ENCODE measurements at places on chromosomes 3 and 15.

- no peak for DNase-seq
Observed at GRCh38 chr3:176905331-176905730, 292.0 kb downstream of the TBL1XR1 start.

DNA sequence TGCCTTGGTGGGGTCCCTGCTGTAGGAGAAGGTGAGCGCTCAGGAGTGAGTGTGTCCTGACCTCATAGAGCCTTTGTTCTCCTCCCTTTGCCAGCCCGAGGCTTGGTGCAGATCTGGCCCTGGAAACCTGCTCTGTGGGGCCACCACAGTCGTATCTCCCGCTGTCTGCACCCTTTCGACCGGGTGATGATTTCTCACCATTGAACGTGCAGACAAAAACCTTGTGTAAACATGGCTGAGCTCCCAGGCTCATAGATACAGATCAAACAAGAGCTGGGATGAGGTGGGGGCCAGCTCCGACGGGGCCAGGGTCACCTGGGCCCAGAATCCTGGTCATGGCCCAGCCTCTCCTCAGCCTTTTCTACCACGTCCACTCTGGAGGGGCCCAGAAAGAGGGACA lies 34.6 kb upstream of the ESYT3 start:
- DNase-seq, result no peak

- DNase-seq, result no peak
Observed at GRCh38 chr15:63491979-63492378, 12.4 kb upstream of the USP3 start.

- no peak for DNase-seq
Observed at GRCh38 chr3:45548681-45549075, 45.9 kb upstream of the LIMD1 start.

- peak; percentile 75 for DNase-seq
Observed at GRCh38 chr3:38345879-38346586, 552 bp upstream of the XYLB start.

- DNase-seq, result no peak
Observed at GRCh38 chr3:40490916-40491315, 14.0 kb downstream of the ZNF619 start.

GRCh38 chr3:30289766-30290165 lies 316.6 kb upstream of the TGFBR2 start:
- no peak for DNase-seq

GRCh38 chr15:76636059-76636458 lies 269.1 kb downstream of the SCAPER start:
- DNase-seq, result no peak

GRCh38 chr3:168512802-168513201 lies 417.1 kb upstream of the GOLIM4 start:
- DNase-seq, result no peak

DNA sequence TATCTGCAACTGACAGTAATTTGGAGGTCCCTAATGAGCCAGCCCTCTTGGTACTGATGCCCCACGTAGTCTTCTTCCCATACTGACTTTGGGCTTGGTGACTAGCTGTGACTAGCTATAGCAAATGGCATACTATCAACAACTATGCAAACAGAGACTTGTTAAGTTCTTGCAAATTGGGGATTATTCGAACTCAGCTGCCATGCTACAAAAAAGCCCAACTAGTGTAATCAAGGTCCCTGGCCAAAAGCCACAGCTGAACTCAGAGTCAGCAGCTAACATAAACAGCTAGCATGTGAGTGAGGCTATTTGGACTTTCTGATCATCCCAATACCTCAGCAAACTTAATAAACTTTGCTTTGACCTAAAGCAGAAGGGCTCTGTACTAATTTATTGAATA lies 121.2 kb upstream of the PLXND1 start:
- no peak for DNase-seq

GRCh38 chr15:98712845-98713584 lies 64.7 kb downstream of the IGF1R start:
- no peak for DNase-seq

DNA sequence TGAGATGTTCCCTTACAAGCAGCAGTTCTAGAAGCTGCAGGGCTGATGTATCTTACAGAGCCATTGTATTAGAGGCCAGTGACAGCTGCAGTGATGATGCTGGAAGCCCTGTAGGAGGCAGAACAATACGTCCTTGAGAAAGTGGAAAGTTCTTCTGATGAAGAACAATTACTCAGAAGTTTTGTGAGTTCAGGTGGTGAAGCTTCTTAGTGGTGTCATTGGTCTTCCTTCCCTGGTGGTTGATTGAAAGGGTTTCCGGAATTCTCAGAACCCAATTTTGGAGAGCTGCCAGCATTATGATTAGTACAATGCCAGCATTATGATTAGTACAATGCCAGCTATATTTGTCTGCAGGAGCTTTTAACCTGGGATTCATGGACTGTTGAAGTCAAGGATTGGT lies 356.4 kb downstream of the MFSD1 start:
- no peak for DNase-seq

GRCh38 chr15:93929375-93930094 lies 301.8 kb upstream of the MCTP2 start:
- no peak for DNase-seq

- DNase-seq, result no peak
Observed at GRCh38 chr15:56095406-56095805, 102.0 kb upstream of the NEDD4 start.

GRCh38 chr3:188397766-188398705 lies 244.1 kb downstream of the LPP start:
- peak; percentile 63 for DNase-seq

DNA sequence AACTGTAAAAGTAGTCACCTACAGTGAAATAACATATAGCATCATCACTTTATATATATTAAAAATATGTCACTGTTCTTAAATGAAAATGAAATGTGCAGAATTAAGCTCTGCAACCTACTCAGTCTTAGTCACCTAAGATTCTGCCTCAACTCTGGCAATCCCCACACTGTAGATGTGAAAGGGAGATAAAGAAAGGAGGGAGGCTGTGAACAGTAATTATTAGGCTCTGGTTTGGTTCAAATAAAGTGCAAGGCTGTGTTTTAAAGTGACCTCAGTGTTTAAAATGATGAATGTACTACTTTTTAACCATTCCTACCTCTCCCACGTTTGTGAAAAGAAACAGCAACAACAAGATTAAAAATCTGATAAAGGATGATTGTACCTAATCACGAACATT lies 72.2 kb downstream of the ATP8B4 start:
- DNase-seq, result no peak

DNA sequence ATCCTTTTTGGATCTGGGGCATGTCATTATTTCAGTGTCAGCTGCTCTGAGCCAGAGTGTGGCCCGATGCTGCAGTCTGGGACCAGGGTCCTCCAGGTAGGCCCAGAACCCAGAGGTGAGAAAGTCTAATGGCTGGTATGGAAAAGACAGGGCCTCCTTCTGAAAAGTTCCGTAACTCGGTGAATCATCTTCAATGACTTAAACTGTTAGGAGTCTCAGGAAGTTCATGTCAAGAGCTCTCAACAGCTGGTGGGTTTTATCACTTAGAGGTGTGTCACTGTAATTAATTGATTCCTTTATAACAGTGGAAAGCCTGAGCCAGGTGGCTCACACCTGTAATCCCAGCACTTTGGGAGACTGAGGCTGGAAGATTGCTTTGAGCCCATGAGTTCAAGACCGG lies 28.5 kb upstream of the PDE8A start:
- no peak for DNase-seq

DNA sequence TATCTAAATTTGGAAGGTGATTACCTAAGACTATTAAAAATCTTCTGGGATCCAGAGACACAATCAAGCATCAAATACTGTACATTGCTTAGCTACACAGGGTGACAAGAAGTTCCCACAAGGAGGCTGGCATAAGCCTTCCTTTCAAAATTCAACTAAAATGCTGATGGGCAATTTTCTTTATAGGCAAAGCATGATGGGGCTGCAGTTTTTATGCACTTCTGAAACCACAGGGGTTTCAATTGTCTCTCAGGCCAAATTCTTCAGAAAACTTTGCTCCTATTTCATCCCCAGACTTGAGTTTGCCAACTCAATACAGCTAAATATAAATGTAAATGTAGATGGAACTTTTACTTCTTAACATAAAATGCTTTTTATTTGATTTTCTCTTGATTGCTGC lies 241.6 kb downstream of the ZPLD1 start:
- DNase-seq, result no peak

- no peak for DNase-seq
Observed at GRCh38 chr15:45149060-45149459, 19.3 kb downstream of the DUOX1 start.

- peak; percentile 79 for DNase-seq
Observed at GRCh38 chr3:15361494-15362214, 29.3 kb upstream of the SH3BP5 start.

DNA sequence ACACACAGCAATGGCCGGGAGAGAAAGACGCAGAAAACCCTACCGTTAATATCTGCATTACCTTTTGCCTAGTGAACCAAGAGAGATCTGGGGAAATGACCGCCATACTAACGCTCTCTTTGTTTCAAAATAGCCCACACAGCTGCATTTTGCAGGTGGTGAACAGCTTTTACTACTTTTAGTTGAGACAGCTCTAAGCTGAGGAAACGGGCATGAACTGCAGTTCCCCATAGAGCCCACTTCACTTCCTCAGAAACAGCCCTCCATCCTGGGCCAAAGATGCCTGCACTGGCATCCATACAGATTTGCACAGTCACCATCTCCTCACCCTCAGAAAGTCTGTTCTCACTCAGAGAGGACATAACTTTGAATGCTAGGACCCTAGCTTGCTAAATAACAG lies 45.0 kb downstream of the ZNF860 start:
- no peak for DNase-seq

DNA sequence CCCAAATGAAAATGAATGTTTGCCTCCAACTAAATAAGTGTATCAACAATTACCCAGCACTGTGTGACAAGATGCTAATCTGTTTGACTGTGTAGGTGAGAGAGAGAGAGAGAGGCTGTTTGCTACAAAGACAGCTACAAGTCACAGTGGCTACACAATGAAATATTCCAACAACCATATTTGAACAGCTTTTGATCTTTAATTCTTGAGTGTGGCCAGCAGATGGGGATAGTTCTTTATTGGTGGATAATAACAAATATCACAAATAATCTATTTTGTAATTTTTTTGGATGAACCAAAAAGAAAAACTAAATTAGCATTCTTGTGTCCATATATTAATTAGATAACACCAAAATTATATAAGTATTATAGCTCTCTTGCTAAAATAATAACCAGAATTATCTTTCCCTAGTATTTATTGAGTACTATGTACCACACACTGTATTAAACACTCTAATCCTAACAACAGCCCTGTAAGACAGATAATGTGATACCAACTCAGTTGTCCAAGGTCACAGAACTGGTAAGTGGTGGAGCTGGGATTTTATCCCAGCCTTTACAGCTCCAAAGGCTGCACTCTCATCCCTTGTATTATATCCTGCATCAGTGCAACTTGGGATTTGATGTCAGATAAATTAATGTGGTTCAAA lies 61.9 kb upstream of the C3orf80 start:
- DNase-seq, result no peak

- DNase-seq, result no peak
Observed at GRCh38 chr3:8266730-8267131, 234.9 kb upstream of the LMCD1 start.

DNA sequence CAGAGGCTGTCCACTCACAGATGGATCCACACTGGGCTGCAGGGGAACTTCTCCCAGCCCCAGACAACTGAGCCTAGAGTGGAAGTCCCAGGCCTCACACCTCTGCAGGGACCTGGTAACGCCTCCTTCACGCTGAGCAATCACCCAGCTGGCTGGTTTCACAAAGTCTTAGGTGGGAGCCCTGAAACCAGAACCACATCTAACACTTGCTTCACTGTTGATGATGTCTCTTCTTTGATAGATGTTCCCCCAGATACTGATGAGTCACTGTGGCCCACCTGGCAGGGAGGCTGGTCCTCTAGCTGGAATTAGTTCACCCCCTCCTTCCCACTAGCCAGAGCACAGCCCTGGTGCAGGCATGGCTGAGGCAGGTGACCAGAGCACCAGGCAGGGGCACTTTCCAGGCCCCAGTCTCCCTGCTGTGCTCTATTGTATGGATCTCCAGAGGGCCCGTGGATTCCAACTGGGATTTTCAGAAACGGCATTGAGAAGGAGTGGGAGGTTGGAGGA lies 33.5 kb downstream of the MYL3 start:
- DNase-seq, result no peak

GRCh38 chr3:142269767-142270166 lies 44.4 kb upstream of the GK5 start:
- DNase-seq, result no peak

DNA sequence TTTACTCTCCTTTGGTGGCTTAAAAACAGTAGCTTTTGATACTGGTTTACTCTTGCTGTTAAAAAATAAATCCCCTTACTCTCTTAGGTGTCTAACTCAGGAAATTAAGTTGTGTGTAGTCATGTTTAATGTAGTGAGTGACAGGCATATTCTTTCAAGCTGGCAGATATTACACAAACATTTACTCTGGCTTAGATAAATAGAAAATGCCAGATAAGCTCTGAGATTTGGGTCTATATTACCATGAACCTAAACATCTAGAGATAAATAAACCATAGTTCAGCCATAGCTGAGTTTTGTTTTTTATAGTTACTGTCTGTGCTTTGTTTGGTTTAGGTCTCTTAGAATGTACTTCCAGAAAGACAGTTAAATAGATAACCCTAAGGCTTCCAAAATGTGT lies 2.4 kb downstream of the SEMA6D start:
- no peak for DNase-seq

DNA sequence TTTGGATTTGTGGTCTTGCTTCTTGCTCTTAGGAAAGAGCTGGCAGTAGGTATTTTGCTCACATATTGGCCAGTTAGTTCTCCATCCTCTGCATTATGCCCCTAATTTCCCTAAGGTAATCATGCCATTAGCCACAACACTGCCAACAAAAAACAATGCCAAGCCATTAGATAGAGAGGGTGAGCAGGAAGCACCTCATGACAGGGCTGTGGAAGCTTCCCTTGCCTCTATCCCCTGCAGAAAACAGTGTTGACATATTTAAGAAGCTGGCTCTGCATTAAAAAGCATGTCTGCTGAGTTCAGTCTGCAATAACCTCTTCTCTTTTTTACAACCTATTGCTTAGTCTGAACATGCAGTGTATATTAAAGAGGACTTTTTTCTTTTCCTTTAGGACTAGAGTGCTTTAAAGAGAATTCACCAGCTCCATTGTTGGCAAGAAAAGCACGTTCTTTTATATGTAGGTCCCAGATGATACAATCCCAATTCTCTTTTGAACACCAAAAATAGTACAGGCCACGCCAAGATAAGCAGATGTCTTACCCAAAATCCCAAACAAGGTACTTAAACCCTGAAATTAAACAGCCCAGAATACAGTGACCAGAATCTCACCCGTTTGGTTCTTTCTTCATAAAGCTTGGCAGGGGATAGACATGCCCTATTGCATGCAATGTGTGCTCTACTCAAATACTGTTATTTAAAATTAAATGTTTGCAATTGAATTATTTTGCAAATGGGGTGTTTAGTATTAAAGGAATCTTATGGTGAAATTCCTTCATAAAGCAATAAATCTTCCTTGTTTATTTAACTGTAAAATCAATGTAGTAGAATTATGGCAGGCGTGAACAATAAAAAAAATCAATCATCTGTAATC lies 93.7 kb upstream of the UBE3A start:
- DNase-seq, result no peak

All from spleen (tissue), 13 donors.